Mesenteric fat pad (tissue), 1 donor: ENCODE measurements at places on chromosomes 6 and 20. TPM values are rescaled to one million over a fixed set of nuclear protein-coding genes. Genes with fewer than 3 reads are reported as not detected.

Gene SSTR4
- total RNA-seq, result not detected

Gene TUBE1
- total RNA-seq, result 16.9 TPM

Gene SOX18
- total RNA-seq, result 70.5 TPM

Gene RXRB
- total RNA-seq, result 35.8 TPM

Gene SLC22A23
- total RNA-seq, result 23.8 TPM

Gene PROKR2
- total RNA-seq, result not detected

Gene TNF
- 1.2 TPM for total RNA-seq

Gene CCN5
- 51.5 TPM for total RNA-seq

Gene MYLK4
- 0.61 TPM for total RNA-seq

Gene DEFB132
- total RNA-seq, result 1.5 TPM

GRCh38 chr20:2820896-2821869 lies 5.0 kb downstream of the TMEM239 start:
- DNase-seq, result no peak

GRCh38 chr6:149264629-149265028 lies 52.9 kb upstream of the TAB2 start:
- no peak for DNase-seq

DNA sequence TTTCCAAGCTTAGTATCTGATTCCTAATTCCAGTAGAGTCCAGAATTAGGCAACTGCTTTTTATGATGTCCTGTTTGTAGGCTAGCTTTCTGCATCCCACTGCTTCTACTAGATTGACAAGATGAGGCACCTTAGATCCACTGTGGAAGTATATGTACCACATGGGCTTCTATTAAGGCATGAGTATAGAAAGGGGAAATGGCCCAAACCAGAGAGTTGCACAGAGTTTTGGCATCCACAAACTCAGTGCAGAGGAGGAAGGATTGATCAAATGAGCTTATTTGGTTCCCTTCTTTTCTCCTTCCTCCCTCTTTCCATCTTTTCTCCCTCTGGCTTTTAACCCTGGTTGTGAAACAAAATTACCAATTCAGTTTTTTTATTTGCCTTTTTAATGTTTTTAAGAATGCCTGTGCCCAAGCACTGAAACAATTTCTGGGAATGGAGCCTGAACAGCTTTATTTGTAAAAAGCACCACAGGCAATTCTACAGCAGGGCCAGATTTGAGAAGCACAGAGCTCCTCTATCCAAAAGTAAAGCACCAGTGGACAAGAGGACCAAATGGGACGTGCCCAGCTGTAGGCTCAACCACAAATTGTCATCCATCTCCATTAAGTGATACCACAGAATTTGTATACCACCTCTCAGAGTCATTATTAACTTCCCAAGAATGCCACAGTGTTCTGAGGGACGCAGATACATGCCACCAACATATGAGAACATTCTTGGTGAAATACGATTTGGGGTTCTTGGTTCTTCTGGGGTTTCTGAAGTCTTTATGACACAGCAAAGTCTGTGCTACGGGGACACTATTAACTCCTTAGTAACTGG lies 969.1 kb downstream of the KIF16B start:
- DNase-seq, result no peak

- no peak for DNase-seq
Measured at GRCh38 chr6:97443408-97444080, 160.5 kb upstream of the MMS22L start.

DNA sequence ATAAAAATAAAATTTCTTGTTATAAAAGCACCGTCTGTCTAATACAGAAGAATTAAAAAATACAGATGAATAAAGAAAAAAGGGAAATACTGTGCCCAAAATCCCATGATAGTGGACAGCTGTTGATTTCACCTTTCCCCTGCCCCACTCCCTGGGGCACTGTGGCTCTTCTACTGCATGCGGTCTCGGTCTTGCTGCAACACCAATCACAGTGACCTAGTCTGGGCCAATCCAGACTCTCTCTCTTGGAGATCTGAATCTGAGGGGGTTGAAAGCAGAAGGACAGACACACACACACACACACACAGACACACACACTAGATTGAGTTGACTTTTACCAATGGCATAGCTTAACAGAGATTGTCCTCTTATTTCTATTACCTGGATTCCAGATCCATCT lies 70.5 kb upstream of the FYN start:
- no peak for DNase-seq

GRCh38 chr6:69894578-69895347 lies 28.4 kb downstream of the COL19A1 start:
- DNase-seq, result no peak

DNA sequence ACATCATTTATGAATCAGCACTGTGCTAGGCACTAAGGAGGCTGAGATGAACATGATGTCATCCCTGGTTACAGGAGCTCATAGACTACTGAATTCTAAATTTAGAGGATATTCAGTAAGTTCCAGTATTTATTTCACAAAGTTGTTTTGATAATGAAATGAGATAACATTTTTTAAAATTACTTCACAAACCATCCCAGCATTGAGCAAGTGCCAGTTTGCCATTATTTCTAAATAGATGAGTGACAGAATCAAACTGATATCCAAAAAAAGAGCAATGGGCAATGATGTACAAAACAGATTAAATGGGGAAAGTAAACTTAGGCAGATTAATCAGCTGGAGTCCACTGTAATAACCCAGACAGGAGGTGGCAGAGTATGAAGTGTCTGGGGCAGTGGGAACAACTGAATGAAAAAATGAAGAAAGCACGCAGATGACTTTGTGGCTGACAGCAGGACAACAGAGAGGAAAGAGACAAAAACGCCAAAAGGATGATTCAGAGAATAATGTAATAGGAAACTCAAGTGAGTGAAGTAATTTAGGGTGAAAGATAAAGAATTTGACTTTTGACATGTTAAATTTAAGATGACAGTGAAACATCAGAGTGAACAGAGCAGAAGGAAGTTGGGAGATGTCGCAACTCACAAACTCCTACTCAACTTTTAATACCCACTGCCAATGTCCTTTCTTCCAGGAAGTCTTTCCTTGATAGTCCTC lies 70.2 kb downstream of the RCAN2 start:
- no peak for DNase-seq

- no peak for DNase-seq
Measured at GRCh38 chr20:32484225-32484957, 100.7 kb downstream of the NOL4L start.

GRCh38 chr20:56362833-56363413 lies 4.1 kb downstream of the FAM210B start:
- no peak for DNase-seq

- no peak for DNase-seq
Measured at GRCh38 chr20:50886184-50886790, 45.0 kb downstream of the ADNP start.

DNA sequence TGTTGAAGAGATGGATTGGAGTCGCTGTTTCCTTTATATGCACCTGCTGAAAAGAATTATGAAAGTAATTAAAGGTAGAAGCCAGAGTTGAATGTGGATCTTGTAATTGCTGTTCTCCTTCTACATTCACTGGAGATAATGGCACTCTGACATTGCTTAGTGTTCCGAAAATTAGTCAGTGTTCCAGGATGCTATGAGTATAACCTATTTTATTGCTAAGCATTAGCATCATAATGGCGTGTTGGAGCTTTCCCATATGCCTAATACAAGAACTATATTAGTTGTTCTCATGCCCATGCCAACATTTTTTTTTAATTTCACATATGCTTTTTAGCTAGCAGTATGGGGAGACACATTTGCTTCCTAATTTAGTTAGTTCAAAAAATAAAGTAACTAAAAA lies 236.4 kb downstream of the ARHGAP18 start:
- DNase-seq, result no peak

GRCh38 chr6:16420715-16421461 lies 182.5 kb downstream of the GMPR start:
- no peak for DNase-seq

GRCh38 chr6:30782425-30783014 lies 38.2 kb upstream of the IER3 start:
- no peak for DNase-seq

DNA sequence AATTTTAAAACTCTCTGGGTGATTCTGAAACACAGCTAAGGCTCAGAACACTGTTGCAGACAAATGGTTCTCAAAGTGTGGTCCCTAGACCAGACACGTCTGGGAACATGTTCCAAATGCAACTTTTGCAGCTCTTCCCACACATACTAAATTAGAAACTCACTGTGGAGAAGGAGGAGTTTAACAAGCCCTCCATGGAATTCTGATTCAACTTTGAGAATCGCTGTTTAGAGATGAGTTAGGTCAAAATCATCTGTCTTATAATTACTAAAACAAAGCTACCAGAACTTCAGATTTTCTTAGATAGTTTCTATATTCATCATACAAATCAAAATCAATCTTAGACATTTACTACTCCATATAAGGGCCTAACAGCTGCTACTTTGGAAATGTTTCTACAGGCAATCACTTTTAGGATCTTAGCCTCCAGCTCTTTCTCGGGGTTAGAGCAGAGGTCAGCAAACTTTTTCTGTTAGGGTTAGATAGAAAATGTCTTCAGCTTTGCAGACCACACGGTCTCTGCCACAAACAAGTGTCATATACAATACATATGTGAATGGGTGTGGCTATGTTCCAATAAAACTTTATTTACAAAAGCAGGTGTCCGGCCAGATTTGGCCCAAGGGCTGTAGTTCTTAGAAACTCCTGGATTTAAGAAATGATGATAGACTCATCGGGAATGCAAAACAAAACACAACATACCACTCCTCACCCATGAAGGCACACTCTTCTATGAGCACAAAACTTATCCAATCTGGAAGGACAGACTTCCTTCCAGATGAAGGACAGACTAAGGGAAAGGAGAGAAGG lies 50.0 kb upstream of the ARHGAP18 start:
- no peak for DNase-seq

DNA sequence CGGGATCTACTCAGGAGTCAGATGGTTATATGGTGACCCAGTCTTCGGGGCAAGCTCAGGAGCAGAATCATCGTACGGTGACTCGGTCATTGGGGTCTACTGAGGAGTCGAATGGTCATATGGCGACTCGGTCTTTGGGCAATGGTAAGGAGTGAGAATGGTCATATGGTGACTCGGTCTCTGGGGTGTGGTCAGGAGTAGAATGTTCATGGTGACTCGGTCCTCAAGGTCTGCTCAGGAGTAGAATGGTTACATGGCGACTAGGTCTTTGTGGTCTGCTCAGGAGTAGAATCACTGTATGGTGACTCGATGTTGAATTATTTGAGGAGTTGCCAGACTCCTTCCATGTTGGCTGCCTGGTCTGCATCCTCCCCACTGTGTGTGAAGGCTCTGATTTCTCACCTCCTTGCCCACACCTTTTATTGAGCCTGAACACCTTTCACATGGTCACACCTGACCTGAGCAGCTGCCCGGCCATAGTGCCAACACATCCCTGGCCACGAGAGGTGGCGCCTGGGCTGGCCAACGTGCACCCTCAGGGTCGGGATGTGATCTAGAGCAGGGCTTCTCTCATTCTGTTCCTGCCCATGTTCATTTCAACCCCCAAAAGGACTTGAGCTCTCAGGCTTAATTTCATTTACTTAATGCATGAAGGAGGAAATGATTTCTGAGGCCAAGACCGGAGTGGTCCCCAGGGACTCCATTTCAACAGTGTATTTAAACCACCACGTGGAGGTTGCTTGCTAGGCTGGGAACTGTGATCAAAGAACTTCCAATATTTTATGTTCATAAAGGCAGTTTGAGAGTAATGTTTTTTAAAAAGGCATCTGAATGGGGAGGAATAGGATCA lies 119.5 kb downstream of the PHACTR3 start:
- DNase-seq, result peak; percentile 64

GRCh38 chr6:146545581-146545980 lies 1.9 kb downstream of the RAB32 start:
- no peak for DNase-seq

DNA sequence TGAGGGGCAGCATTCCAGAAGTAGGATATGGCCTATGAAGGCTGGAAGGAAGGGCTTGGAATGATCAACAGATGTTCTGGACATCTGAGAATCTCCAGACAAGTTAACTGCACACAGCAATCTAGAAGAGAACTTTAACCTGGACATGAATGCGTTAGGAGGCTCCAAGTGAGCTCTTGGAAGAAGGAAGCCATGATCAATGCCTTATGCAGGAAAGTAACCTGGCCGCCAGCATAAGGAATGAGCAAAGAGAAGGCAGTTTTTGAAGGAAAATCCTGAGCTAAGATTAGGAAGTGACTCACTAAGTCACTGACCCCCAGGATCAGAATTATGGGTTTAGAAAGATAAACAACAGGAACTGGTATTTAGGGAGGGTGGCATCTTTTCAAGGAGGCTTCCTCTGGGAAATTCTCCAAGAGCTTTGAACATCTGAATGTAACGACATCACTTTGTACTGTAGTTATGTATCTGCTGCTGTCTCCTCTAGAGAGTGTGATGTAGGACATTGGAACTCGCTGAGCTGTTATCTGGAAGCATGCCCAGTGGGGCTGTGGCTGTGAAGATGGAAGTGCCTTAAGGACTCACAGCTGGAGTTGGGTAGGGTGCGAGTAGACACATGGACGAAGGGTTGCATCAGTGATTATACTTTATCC lies 236.8 kb downstream of the PACRG start:
- DNase-seq, result no peak

GRCh38 chr20:278607-279571 lies 11.7 kb downstream of the C20orf96 start:
- peak; percentile 88 for DNase-seq

DNA sequence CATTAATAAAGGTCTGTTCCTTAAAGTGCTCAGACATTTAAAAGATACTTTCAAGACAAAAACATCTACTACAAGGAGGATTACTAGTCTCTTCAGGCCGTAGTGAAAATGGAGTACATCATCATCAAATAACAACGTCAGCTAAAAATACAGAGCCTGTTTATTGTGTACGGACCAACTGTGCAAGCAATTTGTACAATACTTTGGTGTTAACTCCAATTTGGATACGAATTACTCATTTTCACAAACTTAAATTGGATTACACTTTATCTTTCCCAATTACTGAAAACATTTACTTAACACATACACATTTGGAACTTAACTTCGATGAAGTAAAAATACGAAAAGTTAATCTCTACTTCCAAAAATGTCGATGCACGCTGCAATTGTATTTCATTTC lies 802 bp downstream of the CYP39A1 start:
- DNase-seq, result no peak

GRCh38 chr6:43570876-43571441 lies 4.9 kb downstream of the XPO5 start:
- no peak for DNase-seq

DNA sequence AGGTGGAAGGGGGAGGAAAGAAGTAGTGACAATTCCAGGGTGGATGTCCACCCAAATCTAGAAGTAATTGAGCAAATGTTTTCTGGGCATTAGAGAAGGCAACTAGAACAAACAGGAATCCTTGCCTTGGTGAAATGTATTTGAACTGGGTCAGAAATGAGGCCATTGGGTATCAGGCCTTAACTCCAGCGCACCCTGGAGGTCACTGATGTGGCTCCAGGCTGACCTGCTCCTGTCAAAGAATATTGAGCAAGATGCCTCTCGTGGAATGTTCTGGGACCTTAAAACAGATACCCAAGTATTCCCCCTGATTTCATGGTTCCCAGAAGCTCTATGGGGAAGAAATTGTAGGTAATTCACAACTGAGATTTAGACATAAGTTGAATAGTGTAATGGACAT lies 6.9 kb downstream of the HLA-DPB1 start:
- no peak for DNase-seq
